ENCODE measurements at places on chromosomes 16 and 17.

DNA sequence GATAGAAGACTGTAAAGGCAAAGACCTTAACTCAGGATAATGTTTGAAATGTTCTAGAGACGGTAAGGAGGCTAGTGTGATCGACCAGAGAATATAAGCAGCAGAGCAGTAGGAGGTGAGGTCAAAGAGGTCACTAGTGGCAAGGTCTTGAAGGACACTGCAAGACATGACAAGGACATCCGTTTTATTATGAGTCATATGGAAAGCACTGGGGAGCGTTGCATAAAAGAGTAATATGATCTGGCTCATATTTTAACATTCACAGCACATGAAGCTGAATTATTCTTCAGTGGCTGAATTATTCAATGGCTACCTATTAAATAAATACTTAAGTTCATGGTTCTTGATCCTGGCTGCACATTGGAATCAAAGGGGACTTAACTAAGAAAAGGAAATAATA lies 123.7 kb downstream of the SOX9 start:
- DNase-seq: no peak
- H3K36me3 ChIP-seq: no peaks in the 10 kb centered on the region
- H3K27me3 ChIP-seq: no peaks in the 10 kb centered on the region
- H3K27ac ChIP-seq: no peak overlapping the region

GRCh38 chr16:70743791-70744190 lies 57.2 kb downstream of the VAC14 start:
- no peaks in the 10 kb centered on the region for H3K27me3 ChIP-seq
- H3K27ac ChIP-seq: no peak overlapping the region
- no peaks in the 10 kb centered on the region for H3K36me3 ChIP-seq
- H3K4me1 ChIP-seq: peaks cover 35% of the 10 kb centered on the region
- no peak overlapping the region for H3K4me3 ChIP-seq

DNA sequence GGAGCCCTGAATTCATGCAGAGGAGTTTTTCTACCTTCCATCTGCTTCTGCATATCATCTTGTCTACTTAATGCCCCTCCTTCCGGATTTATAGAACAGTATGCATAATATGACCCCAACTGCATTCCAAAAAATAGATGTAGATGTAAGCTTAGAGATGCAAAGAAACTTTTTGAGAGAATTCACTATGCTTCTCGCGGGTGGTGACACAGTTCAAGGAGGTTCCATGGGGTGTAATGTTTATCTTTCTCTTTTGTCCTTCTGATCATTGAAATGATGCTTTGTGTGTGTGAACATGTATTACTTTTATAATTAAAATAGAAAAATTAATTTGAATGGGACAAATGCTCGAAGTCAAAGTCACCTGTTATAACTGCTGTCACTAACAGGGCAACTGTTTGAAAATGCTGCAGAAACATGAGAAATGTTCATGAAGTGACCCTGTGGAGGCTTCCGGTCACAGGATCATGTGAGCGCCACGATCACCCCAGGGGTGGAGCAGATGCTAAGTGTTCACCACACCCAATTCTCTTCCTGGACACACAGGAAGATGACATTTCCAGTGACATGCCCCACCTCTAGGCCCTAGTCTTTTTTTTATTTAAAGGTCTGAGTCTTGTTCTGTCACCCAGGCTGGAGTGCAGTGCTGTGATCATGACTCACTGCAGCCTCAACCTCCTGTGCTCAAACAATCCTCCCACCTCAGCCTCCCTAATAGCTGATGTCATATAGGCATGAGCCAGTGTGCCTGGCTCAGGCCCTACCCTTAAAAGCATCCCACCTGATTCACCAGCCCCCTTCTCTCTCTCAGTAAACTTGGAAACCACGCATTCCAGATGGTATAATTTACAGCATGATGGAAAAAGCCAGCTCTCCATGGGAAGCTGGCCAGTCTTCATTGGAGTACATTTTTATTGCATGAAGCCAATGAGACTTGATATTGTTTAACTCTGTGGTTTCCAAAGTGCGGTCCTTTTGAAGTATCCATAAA lies 21.0 kb upstream of the AGRP start:
- no peaks in the 10 kb centered on the region for H3K36me3 ChIP-seq
- H3K27ac ChIP-seq: no peak overlapping the region
- no peaks in the 10 kb centered on the region for H3K27me3 ChIP-seq
- H3K4me3 ChIP-seq: no peak overlapping the region
- peak; percentile 40 for DNase-seq
- H3K4me1 ChIP-seq: no peaks in the 10 kb centered on the region

DNA sequence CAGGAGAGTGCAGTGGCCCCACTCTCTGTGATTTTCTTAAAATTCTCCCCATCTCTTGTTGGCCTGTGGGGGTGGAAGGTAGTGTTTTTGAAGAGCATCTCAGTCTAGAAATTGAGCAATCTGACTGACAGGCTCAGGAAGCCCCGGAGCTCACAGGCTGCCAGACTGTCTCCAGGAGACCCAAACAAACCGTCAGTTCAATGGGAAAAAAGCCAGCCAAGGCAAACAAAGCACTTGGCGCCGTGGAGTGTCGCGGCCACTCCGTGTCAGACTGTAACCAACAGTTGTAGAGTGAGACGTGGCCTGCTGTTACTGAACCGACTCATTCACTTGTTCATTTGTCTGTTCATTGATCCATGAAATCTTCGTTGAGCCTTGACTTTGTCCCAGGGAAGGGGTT lies 33.7 kb downstream of the RGS9 start:
- no peaks in the 10 kb centered on the region for H3K36me3 ChIP-seq
- H3K27me3 ChIP-seq: no peaks in the 10 kb centered on the region
- H3K27ac ChIP-seq: no peak overlapping the region
- no peak for DNase-seq
- H3K4me3 ChIP-seq: no peak overlapping the region

DNA sequence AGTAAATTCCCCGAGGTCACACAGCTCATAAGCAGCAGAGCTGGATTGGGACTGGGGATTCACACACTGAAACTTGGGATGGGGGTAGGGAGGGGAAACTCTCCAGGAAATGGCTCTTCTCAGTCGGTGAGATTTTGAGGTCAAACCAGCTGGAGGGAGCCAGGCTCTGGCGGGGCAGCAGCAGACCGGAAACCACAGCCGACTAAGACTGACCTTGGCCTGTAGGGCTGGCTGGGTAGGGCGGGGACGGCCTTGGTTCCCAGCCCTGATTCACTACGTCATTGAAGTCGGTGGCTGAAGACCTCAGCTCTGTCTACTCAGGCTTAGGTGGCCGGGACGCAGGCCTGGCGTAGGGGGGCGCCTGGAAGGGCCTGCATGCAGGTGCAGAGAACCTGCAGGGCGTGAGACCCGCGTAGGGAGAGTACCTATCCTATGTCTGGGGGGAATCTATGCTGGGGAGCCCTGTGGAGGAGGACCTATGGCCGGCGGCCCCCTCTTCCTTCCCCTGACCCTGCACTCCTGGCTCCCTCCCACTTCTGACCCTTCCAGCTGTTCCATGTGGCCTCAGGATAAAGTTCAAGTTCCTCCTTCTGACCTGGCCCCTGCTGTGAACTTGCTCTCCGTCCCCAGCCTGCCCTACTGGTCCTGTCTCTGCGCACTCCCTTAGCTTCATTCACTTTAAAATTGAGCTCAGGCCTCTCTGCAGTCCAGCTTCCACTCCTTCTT lies 11.9 kb upstream of the SLC4A1 start:
- peaks cover 24% of the 10 kb centered on the region for H3K4me1 ChIP-seq
- no peak overlapping the region for H3K4me3 ChIP-seq
- H3K27me3 ChIP-seq: no peaks in the 10 kb centered on the region
- no peaks in the 10 kb centered on the region for H3K36me3 ChIP-seq
- H3K27ac ChIP-seq: peak overlapping the region; percentile 42
- DNase-seq: peak; percentile 89

Measured in testis (tissue), 5 donors.